Natural killer cell treated with Interleukin-12 subunit alpha and Interleukin-12 subunit beta and Interleukin-15 and Interleukin-18, amount 100 ng/mL, for 72 hours (primary cell): ENCODE measurements at places on chromosomes 3 and 15.

GRCh38 chr15:78552597-78552996 lies 12.4 kb downstream of the PSMA4 start:
- no peak for DNase-seq

DNA sequence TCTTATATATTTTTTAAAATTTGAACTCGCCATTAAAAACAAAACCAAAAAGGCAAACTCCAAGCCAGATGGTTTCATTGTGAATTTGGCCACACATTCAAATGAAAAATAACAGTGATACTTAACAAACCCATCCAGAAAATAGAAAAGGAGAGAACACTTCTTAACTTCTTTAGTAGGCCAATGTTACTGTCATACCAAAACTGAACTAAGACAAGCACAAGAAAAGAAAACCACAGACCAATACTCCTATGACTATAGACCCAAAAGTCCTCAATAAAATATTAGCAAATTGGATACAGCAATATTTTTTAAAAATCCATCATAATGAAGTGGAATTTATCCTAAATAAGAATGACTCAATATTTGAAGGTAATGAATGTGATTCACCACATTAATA lies 73.5 kb upstream of the ALDH1A3 start:
- no peak for DNase-seq

DNA sequence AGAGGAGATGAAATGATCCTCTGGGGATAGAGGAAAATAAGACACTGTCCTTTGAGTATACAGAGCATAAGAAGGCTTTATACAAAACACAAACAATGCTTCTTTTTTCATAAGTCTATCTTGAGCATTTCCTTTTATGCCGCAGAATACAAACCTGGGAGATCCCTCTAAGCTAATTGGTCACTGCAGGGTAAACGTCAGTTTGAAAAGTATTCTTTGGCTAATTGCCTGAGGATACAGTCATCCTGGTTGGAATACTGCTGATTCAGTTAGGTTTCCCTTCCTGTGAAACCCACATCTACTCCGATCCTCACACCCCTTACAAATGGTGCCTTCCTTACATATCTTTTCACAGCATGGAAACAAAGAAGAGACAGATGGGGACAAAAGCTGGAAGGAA lies 10.6 kb downstream of the WNT5A start:
- no peak for DNase-seq

DNA sequence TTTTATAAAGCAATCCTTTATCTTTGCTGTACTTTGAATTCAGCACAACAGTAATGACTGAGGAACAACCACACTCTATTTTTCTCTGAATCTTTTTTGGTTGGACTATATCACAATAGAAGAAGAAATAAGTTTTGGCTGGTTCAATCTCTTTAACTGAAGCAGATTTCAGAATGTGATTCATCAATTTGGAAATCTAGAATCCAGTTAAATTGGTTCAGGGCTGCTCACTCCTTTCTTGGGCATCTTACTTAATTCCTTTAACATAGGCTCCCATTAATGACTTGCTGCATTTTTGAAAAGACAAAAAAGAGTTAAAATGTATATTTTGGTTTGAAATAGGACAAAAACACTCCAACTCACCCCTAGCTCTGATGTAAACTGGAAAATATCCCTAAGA lies 688.3 kb upstream of the NECTIN3 start:
- no peak for DNase-seq

DNA sequence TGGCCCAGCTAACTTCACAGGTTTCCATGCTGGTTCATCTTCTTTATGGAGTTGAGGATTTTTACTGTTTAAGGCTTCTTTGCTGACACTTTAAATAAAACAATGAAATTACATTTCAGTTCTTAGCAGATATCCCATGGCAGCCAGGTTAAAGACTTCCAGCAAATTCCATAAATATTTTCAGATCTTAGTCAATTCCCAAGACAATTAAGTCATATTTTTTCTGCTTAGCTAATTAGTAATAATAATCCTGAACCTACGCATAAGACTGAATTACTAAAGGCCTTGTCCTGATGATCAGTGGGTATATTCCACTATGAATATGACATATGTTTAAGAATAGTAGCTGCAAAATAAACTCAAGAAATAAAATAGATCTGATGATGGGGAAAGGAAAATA lies 83.3 kb downstream of the NR2E3 start:
- no peak for DNase-seq

DNA sequence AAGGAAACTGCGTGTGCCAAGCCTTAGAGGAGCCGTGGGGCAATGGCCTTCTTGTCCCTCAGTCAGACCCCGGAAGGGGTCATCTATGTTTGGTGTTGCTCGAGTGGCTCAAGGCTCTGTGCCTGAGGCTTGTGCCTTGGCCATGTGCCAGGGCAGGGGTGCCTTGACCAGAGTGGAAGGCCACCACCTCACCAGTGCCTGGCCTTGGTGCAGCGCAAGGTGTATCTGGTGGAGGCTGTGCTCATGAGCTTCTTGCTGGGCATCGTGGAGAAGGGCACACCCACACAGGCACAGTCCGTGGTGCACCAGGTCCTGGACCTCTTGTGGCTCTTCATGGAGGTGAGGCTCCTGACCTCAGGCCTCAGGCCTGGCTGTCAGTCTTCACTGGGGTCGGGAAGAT lies 10.7 kb downstream of the RNF123 start:
- DNase-seq: no peak

DNA sequence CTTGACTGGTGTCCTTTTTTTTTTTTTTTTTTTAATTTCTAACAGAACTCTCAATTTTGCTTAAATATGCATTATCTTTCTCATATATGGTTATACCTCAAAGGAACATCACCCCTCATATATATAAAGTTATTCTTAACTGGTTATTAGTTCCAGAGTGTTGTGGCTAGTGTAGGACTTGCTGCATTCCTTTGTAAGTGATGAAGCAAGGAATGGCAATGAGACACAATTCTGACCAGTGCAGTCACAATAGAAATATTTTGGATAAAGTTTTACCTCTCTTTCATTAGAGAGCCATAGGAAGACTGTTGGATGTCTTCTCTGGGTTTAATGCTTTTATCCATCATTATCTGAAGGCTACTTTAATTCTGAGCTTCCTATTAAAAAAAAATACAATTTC lies 75.5 kb upstream of the CBLB start:
- no peak for DNase-seq

- DNase-seq: no peak
These were observed 59.6 kb downstream of the DLG1 start for GRCh38 chr3:197238842-197239241.

DNA sequence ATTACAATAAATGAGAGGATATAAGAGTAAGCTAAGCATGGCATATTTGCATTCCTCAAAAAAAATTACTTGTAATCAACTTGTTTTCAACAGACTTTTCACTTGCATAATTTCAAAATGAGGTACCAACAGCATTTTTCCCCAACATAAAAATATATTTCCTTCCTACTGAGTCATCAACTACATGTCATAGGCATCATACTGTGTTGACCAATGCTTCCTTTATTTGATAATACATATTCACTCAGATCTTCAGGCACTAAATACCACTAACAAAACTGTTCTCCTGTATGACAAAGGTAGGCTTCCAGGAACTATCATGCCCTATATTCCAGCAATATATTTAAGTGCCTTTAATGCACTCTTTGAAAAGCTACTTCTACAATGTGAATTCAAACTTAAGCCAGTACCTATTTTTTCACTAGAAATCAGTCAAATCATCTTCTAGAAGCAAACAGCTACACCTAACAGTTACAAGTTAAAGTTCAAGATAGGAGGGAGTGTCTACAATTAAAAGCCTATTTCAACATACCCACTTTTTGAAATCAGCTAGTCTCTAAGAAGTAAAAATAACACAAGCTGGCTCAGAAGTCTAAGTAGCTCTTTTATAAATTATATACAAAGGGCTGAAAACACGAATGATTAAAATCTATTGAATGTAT lies 11.3 kb downstream of the ADAM10 start:
- no peak for DNase-seq

DNA sequence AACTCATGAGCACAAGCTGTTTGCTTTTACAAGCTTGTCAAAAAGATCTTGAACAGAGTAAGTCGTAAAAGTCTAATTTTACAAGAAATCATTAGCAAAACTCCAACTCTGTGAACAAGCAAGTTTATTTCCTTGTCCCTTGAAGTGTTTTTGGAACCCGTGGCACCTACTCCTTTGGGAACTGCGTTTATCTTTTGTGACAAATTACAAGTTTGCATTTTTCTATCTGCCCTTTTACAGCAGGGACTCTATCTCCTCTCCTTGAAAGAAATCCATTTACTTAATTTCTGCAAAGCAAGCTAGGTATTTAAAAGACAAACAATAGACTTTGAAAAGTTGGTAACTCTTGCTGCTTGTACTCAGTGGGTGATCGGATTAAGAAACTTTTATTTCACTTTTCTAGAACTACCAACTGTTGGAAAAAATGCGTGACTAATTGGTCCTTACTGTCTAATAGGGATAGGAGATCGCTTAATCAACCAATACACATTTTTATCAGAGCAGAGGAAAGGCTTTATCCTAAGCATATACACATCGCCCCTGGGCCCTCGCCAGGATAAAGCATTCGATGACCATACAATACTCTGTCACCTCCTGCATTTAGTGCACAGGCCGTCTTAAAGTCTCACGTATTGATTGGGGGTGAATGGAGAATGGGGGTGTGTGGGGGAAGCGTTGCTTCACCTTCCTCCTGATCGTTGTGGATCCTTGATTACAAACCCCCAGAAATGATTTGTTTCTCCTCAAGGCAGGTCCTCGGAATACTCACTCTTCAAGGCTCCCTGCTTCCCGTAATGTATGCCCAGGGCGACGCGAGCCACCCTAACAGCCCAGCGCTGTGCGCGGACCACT lies 1.7 kb downstream of the PRTG start:
- DNase-seq: no peak

GRCh38 chr15:41483115-41483514 lies 10.6 kb upstream of the ITPKA start:
- no peak for DNase-seq

DNA sequence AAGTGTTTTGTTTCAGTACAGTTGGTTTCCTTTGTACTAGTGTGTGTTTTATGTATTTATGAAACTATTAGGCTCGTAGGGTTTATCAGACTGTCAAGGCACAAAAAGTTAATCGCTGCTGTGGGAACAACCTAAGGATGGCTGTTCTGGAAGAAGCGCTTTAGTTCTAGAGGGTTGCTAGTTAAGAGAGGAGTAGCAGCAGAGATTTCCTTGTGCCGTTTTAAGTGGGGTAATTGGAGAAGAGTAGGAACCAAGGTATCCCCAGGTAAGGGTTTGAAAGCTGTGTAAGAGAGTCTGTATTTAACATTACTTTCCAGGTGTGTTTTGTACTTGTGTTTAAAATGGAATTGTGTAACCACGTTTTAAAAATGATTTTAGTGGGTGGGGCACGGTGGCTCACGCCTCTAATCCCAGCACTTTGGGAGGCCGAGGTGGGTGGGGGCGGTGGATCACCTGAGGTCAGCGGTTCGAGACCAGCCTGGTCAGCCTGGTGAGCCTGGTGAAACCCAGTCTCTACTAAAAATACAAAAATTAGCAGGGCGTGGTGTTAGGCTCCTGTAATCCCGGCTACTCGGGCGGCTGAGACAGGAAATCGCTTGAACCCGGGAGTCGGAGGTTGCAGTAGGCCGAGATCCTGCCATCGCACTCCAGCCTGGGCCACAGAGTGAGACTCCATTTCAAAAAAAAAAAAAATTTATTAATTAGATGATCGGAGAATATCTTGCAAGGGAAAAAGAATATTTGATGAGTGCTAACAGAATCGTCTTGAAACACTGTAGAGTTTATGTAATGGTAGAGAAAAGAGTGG lies 2.6 kb downstream of the MORF4L1 start:
- no peak for DNase-seq

GRCh38 chr15:70140543-70141375 lies 43.0 kb upstream of the TLE3 start:
- peak; percentile 75 for DNase-seq

GRCh38 chr3:53846134-53846850 lies at the start of the genes CHDH and IL17RB:
Gene CHDH, minus strand, starts transcription at chr3:53846419. Its CDS starts 22,411 bp downstream, at chr3:53824008.
Gene IL17RB, plus strand, starts transcription at chr3:53846568. Its CDS starts 21 bp downstream, at chr3:53846589.
- DNase-seq: no peak
